ENCODE measurements at places on chromosomes 7 and 10.
A peak's percentile ranks its signal among the peaks of the same experiment; 100 is the strongest.

- DNase-seq = peak; percentile 49
Observed at GRCh38 chr10:97553575-97554031, 19.0 kb upstream of the ANKRD2 start.

- no peak for DNase-seq
Observed at GRCh38 chr10:118978316-118978997, 51.1 kb upstream of the NANOS1 start.

DNA sequence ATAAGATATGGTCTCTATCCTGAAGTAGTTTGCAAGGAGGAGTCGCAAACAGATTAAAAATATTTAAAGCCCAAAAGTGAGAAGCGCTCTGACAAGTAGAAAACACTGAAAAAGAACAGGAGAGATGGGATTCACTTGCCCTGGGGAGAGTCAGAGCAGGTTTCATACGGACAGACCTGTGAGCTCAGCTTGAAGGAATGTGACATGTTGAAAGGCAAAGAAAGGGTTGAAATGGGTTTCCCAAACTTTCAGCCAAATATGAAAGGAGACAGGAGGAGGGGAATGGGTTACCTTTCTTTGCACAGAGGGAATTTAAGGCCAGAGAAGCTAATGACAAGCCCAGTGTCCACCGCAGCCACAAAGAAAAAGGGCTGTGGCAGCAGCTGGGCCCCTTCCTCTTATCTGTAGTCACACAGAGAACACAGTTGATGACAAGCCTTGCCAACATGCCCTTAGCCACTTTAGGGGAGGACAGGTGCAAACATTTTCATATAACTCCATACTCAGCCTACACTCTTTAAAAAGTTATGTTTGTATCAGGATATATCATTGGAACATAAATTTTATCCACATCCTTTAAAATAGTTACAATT, 14.9 kb downstream of the HOXA1 start:
- DNase-seq = no peak

DNA sequence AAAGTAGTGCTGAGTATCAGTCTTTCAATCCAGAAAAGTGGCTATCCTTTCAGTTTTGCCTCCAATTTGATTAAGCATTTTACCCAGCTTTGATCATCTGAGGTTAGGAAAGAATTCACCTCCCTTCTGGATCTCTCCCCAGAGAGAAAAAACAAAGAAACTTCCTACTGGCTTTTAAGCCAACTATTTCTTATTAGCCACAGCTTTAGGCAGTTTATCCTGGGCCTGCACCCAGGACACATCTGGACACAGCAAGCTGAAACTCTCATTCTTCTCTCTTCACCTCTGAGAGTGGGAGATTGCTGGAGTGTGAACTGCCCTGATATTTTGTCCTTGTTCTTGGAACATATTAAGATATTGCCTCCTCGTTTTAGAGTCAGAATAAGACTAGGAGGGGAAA, 43.5 kb upstream of the LSM8 start:
- no peak for DNase-seq

DNA sequence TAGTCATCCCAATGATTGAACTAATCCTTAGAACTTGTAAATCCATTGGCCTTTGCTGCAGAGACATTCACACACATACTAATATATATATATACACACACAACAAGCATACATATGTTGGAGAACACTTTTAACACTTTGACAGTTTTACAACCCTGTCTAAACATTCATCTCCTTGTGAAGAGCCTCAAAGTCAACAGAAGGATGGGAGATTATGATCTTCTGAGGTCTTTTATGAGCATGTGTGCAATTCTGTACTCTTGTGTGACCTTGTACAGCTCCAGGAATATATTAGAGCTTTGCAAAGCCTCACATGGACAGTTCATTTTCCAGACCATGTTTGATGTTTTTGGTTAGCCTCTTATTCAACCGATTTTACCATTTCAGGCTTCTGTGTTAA, 589.0 kb downstream of the NXPH1 start:
- DNase-seq = no peak

DNA sequence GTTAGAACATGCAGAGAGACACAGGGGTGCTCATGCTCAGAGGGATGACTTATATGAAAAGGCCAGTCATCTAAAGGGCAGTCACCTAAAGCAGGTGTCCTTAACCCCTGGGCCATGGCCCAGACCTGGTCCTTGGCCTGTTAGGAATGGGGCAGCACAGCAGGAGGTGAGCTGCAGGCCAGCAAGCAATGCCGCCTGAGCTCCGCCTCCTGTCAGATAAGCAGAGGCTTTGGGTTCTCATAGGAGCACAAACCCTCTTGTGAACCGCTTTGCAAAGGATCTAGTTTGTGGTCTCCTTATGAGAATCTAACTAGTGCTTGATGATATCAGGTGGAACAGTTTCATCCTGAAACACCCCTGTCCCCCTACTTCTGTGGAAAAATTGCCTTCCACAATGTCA, 14.5 kb downstream of the ANKRD7 start:
- no peak for DNase-seq

- no peak for DNase-seq
Observed at GRCh38 chr7:108067844-108068243, 62.3 kb downstream of the LAMB4 start.

DNA sequence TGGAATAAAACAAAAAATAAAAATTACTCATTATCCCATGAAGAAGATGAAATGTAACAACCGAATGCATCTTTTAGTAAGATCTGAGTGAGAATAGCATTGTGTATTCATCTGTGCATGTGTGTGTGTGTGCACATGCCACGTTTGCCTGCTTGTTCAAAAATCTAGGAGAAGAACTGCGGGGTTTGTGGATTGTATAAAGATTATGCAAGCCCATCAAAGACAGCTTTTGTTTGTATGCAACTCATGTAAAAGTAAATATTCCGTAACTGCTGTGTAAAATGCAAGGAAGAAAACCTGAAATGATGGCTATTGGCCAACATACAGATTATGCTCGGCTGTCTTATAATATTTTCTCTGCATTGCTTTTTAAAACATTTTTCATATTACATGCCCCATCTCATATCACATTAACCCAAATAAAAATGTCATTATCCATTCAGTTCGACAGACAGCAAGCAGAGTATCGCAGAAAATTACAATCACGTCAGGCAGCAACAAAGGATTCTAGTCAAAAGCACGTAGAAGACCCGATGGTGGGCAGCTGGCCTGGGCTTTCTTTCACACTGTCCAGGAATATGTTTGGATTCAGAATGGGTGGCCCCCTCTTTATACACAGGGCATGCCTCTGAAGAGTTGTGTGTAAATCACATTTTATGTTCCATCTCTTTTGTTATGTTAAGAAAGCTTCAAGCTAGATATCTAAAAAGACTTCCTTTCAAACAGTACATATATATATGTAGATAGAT, 114.0 kb downstream of the PARP12 start:
- no peak for DNase-seq

DNA sequence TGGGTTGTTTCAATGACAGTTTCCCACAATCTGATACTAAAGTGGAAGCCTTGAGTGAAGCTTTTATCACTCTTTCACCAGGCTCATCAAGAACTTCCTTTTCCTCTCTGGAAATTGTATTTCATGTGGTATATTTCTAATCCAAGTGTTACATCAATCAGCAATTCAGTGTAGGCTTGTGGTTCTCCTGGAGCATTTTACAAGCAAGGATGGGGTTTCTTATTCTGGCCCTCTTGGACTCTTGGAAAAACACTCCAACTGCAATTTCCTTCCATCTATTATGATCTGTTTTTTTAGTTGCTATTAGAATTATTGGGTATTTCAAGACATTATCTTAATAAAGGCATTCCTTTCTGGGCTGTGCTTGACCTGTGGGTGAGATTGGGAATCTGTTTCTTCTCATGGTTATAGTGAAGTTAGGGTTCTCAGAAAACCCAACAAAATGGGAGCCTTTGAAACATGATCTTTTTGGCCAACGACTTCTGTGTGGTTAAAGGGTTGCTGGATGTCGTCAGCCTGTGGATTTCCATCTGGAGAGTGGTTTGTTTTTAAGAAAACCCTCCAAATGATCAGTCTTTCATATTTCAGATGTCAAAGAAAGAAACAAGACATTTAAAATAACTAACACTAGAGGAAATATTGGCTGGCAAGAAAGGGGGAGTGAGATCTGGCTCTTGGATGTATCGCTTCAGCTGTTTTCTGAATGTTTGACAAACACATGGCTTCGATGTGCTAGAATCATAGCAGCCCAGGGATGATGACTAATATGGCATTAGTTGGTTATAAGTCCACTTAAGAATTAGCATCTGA, 540.2 kb downstream of the LRMDA start:
- no peak for DNase-seq

- DNase-seq = no peak
Observed at GRCh38 chr10:113617086-113617485, 46.8 kb downstream of the NRAP start.

- DNase-seq = no peak
Observed at GRCh38 chr10:97019213-97019844, 166.4 kb downstream of the SLIT1 start.

Measured in T-helper 2 cell (primary cell).